ENCODE measurements at places on chromosomes 1 and 21.

GRCh38 chr1:204880906-204881305 is 10.2 kb downstream of the NFASC start:
- no peak for DNase-seq

DNA sequence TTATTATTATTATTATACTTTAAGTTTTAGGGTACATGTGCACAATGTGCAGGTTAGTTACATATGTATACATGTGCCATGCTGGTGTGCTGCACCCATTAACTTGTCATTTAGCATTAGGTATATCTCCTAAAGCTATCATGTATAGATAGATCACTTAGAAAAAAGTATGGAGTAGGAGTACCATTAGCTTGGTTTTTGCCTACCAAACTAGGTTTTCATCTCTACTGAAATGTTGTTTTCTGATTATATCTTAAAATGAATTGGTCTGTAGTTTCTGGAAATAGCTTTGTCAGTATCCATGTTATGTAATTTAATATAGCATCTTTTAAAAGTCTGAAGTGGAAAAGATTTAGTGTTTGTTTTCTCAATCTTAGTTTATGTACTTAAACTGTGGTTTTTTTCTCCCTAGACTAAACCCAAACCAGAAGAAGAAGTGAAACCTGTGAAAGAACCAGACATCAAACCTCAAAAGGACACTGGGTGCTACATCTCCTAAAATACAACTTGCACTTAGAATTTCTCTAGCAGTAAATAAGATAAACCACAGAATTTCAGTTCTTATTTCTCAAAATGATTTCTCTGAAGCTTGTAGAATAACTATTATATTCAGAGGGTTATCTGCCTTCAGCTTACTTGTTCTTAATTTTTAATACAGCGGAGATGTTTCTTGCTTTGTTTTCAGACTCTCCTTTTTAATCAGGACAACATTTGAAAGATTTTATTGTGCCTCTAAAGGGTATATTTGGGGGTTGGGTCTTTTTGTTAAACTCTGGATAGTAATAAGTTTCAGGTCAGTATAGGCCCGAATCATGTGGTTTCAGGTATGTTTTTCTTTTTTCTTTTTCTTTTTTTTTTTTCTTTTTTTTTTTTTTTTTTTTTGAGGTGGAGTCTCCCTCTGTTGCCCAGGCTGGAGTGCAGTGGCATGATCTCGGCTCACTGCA is 4.5 kb upstream of the FAM177B start:
- DNase-seq = no peak

- DNase-seq = no peak
These were observed 103.9 kb downstream of the BCAR3 start for GRCh38 chr1:93577536-93578432.

GRCh38 chr1:96980448-96980847 is 258.9 kb downstream of the PTBP2 start:
- DNase-seq = no peak

- no peak for DNase-seq
These were observed 4.5 kb downstream of the CFHR3 start for GRCh38 chr1:196779093-196779492.

DNA sequence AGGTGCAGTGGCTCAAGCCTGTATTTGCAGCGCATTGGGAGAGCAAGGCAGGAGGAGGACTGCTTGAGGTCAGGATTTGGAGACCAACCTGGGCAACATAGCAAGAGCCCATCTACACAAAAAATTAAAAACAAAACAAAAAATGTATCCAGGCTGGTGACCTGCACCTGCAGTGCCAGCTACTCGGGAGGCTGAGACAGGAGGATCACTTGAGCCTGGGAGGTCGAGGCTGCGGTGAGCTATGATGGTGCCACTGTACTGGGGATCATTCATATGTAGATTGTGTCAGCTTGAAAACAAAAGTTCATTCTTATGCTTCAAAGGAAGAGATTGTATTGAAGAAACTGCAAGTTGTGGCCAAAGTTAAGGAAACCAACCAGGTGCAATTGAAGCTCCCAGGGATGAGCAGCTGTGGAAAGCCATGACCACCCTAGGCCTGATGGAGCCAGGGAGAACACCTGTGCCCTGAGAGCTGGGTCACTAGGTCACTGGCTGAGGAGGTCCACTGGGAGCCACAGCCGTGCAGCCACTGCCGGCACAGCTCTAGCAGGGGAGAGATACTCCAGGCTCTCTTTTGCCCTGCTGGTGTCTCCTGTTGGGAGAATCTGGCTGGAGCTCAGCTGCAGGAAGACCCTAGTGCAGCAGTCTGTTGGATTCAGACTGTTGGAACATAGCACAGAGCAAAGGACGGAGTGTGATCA is 13.3 kb upstream of the BRWD1 start:
- no peak for DNase-seq

GRCh38 chr1:44511769-44512168 is 106.7 kb downstream of the RNF220 start:
- DNase-seq = no peak

Data from endothelial cell (in vitro differentiated cells).